Right lobe of liver (tissue), 6 donors: ENCODE measurements at places on chromosomes 5 and 9. TPM values are rescaled to one million over a fixed set of nuclear protein-coding genes. Genes with fewer than 3 reads are reported as not detected.

DNA sequence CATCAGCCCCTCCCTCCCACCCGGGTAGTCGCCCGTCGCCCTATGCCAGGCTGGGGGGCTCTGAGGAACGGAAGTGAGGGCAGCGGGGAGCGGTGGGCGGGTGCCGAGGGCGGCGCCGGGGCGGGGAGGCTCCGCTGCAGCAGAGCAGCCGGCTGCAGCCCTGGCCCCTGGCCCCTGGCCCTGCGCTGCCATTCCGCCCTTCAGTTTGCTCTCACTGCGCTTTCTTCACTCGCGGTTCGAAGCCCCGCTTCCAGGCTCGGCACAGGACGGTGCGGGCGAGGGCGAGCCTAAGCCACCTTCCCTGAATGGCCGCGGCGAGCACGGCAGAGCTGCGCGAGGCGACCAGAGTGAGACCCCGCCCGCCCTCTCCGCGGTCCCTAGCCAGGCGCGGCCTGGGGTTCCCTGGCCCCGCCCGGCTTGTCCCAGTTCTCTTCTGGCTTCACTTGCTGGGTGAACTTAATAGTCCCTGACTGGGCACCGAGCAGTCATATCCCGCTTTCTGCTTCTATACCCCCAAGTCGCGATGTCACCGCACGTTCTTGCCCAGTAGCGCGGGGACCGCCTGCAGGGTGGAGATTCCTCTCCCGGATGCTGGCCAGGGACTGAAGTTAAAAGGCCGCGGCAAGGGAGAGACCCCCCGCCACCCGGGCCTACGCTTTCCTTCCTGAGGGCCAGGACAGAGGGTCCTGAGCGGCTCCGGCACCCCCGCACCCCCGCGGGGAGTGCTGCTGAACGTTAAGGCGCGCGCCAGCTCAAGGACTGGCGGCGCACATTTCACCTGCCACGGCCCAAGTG is 623 bp upstream of the TRIM36 start:
- no peak for DNase-seq

- DNase-seq: no peak
Measured at GRCh38 chr5:150556106-150556505, 48.2 kb downstream of the NDST1 start.

DNA sequence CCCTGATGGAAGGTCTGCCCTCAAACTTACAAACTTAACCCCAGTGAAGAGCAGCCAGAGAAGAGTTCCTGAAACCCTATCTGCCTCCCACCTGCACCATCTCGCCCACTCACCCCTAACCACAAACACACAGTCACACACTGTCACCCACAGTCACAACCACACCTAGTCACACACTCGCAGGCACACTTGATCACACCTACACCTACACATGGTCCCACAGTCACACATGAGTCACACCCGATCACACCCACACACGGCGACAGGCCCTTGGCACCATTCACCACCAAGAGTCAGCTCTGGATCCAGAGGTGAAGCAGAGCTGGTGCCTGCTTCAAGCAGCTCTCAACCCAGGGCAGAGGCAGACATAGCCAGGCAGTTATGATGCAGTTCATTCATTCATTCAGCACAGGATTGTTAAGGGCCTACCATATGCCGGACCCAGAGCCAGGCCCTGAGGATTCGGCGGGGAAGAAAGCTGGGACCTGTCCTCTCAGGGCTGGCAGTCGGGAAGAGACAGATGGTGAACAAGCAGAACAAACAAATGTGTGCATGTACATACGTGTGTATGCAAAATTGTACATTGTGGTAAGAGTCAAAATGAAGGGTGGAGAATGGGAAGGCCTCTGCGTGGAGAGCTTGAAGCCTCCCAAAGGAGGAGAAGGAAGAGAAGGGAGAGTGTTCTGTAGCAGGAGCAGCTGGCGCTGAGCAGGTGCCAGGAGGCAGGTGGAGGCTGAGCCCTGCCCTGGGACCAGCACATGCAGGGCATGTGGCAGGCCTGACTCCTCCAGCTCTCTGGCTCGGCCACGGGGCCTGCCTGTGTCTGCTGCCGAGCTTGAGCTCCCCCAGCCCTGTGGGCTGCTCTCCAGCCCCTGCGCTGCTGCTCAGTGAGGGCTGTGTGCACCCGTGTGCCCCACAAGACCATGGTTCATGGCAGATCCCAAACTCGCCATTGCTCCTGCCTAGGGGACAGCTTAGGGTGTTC is 6.4 kb downstream of the TSPAN17 start:
- DNase-seq: no peak

- no peak for DNase-seq
Measured at GRCh38 chr5:78137290-78137689, 157.2 kb downstream of the AP3B1 start.

- DNase-seq: no peak
Measured at GRCh38 chr9:130414910-130415746, 29.6 kb upstream of the ASS1 start.

GRCh38 chr9:135468854-135469521 is 10.6 kb upstream of the PPP1R26 start:
- no peak for DNase-seq

- DNase-seq: no peak
Measured at GRCh38 chr5:95533106-95533505, 21.7 kb downstream of the SKIC3 start.

GRCh38 chr9:763692-764091 is 77.8 kb upstream of the DMRT1 start:
- no peak for DNase-seq

DNA sequence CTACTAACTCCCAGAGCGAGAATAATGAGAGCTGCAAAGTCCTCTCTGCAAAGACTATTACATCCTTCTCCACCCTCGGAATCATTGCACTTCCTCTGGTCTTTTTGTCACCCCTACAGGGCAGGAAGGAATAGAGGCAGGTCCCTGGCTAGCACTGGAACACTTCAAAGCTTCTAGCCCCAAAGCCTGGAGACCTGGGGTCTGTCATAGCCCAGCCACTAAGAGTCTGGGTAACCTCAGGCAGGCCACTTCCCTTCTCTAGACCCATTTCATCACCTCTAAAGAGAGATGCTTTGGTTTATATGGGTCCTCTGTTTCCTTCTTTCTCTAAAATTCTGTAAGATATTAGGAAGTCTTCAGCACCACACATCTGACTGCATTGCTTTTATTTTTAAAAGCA is 6.7 kb downstream of the ADRB2 start:
- DNase-seq: no peak

DNA sequence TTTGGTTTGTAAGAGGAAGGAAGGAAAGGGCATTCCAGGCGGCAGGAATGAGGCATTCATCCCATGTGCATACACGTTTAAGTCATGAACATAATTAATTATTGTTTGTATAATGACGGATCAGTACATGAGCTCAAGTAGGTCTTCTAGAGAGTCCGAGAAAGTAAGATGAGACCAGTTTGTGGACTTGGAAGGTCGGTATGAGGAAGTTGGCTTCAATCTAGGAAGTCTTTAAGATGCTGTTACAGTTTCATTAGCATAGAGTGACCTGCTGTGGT is 2.1 kb downstream of the GTF3C4 start:
- DNase-seq: no peak

- peak; percentile 37 for DNase-seq
Measured at GRCh38 chr5:61933787-61934626, 372.0 kb upstream of the KIF2A start.

DNA sequence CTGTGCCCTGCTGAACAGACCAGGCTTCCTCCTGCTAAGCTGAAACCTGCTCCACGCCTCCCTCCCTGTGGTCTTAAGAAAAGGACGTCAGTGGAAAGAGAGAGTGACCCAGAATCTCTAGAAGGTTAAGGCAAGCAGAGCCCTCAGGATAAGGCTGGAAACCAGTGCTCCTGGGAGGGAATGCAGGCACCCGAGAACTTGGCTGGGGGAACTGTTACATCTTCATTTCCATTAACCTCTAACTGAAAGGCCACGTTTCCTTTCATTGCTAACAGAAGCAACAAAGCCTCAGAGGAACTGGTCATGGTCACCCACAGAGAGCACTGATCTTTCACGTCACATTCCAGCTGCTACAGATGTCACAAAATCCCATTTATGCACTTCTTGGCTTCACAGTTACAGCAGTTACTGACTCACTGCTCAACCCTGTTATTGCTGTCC is 26.1 kb upstream of the AKNA start:
- no peak for DNase-seq

- DNase-seq: no peak
Measured at GRCh38 chr9:96209407-96210271, 92.3 kb downstream of the HSD17B3 start.

GRCh38 chr5:180333661-180334060 is 19.5 kb downstream of the GFPT2 start:
- DNase-seq: no peak

- no peak for DNase-seq
Measured at GRCh38 chr5:8807636-8808035, 738.2 kb downstream of the SEMA5A start.

DNA sequence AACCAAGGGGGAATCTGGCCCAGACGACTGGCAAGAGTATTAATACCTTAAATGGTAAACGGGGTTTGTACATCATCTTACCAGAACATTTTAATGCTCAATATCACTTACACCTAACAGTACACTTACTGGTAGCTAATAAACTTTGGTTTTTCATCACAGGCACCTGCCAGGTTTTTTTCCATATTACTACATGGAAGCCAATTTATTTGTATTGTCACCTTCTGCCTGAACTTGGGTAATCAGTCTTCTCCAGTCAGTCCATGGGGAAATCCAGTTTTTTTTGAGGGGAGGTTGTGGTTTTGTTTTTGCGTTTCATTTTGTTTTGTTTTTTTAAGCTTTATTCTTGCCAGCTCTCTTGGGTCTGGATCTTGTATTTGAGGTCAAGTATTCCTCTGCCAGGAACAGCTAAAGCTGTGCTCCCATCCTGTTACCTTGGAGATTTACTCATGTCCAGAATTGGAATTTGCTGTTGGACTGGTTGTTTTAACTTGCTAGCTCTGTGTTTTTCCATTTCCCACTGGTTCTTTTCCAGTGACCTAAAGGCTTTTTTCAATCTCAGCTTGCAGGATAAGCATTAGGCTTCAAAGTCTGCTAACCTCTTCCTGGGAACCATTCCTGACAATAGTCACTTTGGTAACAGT is 11.1 kb upstream of the NADK2 start:
- DNase-seq: no peak

DNA sequence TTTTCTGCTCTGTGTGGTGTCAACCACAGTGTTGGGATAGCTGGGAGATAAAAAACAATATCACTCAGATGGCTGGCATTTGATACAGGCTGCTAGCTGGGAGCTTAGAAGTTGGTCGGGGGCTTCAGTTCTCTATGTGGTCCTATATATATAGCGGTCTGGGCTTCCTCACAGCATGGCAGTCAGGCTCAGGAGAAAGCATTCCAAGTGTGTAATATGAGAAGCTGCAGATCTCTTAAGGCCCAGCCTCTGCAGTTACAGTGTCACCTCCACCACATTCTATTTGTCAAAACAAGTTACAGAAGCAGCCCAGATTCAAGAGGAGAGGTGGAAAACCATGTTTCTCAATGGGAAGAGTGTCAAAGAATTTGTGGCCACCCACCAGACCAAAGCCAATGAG is 108.1 kb upstream of the NIPBL start:
- DNase-seq: no peak

DNA sequence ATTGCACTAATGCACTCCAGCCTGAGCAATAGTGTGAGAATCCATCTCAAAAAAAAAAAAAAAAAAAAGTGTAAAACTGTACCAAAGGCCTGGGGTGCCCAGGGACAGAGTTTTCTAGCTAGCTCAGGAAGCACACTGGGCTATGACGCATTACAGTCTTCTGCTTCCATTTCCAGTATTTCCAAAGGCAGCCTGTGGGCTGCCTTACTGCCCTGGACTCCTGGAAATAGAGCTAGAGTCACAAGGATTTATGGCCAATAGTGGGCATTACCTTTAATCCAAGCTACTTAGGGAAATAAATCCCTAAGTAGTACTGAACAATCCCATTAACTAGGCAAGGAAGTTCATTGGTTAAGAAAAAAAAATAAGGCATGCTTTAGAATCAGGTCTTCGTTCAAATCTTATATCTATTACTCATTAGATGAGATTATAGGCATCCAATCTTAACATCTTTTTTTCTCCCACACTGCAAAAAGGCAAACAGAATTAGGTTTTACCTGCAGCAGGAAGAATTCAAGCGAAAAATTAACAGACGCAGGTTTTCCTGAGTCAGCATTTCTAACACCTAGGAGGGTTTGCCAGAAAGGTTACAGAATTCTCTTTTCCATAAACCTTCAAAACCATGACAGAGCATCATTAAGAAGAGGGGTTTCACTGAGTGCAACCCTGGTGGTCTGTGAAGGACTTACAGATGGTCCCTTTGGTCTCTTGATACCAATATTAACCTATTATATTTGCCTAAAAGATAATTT is 85.6 kb upstream of the CCDC112 start:
- no peak for DNase-seq

- no peak for DNase-seq
Measured at GRCh38 chr9:127543221-127543620, 68.9 kb upstream of the STXBP1 start.

DNA sequence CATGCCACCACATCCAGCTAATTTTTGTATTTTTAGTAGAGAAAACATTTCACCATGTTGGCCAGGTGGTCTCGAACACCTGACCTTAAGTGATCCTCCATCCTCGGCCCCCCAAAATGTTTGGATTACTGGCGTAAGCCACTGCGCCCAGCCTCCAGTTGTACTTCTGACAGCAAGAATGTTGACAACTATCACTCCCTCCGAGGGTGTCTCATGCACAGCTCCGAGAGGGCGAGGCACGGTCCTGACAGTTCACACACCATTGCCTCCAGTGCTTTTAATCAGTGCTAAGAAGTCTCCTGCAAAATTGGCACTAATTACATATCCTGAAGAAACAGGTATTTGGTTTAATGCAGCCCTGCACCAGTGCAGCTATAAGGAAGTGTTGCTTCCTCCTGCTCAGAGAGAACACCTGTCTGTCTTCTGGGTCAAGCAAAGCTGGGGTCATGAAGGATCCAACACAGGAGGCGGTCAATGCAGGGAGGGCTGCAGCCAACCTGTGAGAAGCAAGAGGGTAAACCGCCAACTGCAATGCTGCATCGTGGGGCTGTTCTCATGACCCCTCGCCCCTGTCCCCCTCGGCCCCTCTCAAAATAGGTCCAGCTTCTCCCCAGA is 184.0 kb downstream of the MED10 start:
- no peak for DNase-seq

- peak; percentile 80 for DNase-seq
Measured at GRCh38 chr5:137672001-137672400, 63.9 kb downstream of the KLHL3 start.

DNA sequence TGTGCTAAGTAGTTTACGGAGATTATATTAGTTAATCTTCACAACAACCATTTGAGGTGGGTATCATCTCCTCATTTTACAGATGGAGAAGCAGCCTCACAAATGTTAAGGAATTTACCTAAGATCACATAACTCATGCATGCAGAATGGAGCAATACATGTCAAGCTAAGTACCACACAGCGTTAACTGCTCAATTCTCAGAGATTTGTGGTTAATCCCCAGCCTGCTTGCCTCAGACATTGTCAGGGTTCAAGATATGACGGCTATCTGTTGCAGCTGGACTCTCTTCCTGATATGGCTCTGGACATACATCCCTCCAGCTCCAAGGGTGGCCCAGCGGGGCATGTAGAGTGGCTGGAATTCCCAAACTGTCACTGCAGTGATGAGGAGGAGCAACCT is 7.3 kb upstream of the ZNF346 start:
- no peak for DNase-seq

Gene CRB2
- not detected for total RNA-seq

Gene SPZ1
- total RNA-seq: not detected

Gene SPINK7
- total RNA-seq: not detected

Gene C1QTNF2
- total RNA-seq: 0.20 TPM

Gene PCDHB7
- 0.31 TPM for total RNA-seq

Gene GABRB2
- not detected for total RNA-seq

Gene NR4A3
- total RNA-seq: 0.28 TPM

Gene NDST1
- 56.9 TPM for total RNA-seq

Gene ANKRD31
- total RNA-seq: not detected

Gene DEPDC1B
- 0.21 TPM for total RNA-seq

Gene AK8
- not detected for total RNA-seq

Gene ATP10B
- not detected for total RNA-seq

Gene IFNA14
- total RNA-seq: not detected
